Activated T-helper 1 cell treated with anti-CD3 and anti-CD28 coated beads, Interleukin-12 subunit alpha, Interleukin-12 subunit beta, Interleukin-2, Interleukin-4 antibody, amounts not matched to agents 30 ng/mL and 10 ng/mL and 1 ng/mL, durations not matched to agents 14 hours and 24 hours and 36 hours (primary cell): ENCODE measurements at places on chromosomes 5 and 9. TPM values are rescaled to one million over a fixed set of nuclear protein-coding genes. Genes with fewer than 3 reads are reported as not detected.

FCN1 gene
- total RNA-seq: not detected in 2 replicates

PCA3 gene
- not detected in 2 replicates for total RNA-seq

FGD3 gene
- 43.9 and 44.0 TPM in 2 replicates for total RNA-seq

RNF224 gene
- total RNA-seq: 0.29 TPM in 1 of 2 replicates, not detected in the other

CNTNAP3 gene
- not detected in 2 replicates for total RNA-seq

SLC25A2 gene
- total RNA-seq: 0.20 and 0.57 TPM in 2 replicates

ENHO gene
- not detected in 2 replicates for total RNA-seq

PTGDS gene
- total RNA-seq: 0.36 TPM in 1 of 2 replicates, not detected in the other

ORM2 gene
- total RNA-seq: not detected in 2 replicates

MTMR12 gene
- 26.2 and 29.9 TPM in 2 replicates for total RNA-seq

GFI1B gene
- not detected in 2 replicates for total RNA-seq

PCDHA9 gene
- not detected in 2 replicates for total RNA-seq

PRDM9 gene
- not detected in 2 replicates for total RNA-seq

FAM169A gene
- total RNA-seq: 3.2 and 3.5 TPM in 2 replicates

SOHLH1 gene
- total RNA-seq: not detected in 2 replicates

TYRP1 gene
- total RNA-seq: not detected in 2 replicates

KIF3A gene
- total RNA-seq: 58.5 and 66.9 TPM in 2 replicates

LCN9 gene
- not detected in 2 replicates for total RNA-seq

RASEF gene
- not detected in 2 replicates for total RNA-seq

TMEM171 gene
- not detected in 2 replicates for total RNA-seq

SERF1A gene
- total RNA-seq: 7.9 and 12.9 TPM in 2 replicates
